Activated T-helper 2 cell treated with anti-CD3 and anti-CD28 coated beads, Interferon-gamma antibody, Interleukin-2, Interleukin-4, amounts not matched to agents 10 μg/mL and 5 μg/mL and 100 μg/mL, durations not matched to agents 14 hours and 24 hours and 36 hours (primary cell): ENCODE measurements at places on chromosomes 7 and 10. TPM values are rescaled to one million over a fixed set of nuclear protein-coding genes. Genes with fewer than 3 reads are reported as not detected.
A peak's percentile ranks its signal among the peaks of the same experiment; 100 is the strongest.

Gene WDR86
- total RNA-seq = not detected in 2 replicates

Gene DKK1
- not detected in 2 replicates for total RNA-seq

Gene TWIST1
- total RNA-seq = 1.2 and 2.2 TPM in 2 replicates

Gene SBDS
- 56.2 and 57.4 TPM in 2 replicates for total RNA-seq

Gene CLEC2L
- total RNA-seq = not detected in 2 replicates

DNA sequence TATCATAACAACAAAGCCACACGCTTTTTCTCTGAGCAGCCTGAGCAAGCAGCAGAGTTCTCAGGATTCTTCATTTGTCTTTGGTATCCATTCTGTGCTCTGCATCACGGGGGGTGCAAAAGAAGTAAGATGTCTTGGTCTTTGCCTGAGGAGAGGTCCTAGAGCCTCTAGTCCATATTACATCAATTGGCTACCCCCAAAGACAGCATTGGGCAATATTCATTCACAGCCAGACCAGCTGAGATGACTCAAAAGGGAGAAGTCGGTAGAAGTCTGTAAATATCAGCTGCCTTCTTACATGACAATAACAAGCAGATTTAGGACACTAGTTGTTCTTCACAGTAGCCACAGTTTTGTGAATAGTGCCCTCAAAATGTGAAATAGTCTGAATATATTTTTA, 66.6 kb downstream of the FZD1 start:
- DNase-seq = no peak
- H3K4me1 ChIP-seq = no peaks in the 10 kb centered on the region
- no peak overlapping the region for H3K4me3 ChIP-seq
- H3K36me3 ChIP-seq = no peaks in the 10 kb centered on the region
- no peaks in the 10 kb centered on the region for H3K27me3 ChIP-seq

GRCh38 chr7:33130184-33130583, 820 bp downstream of the BBS9 start:
- H3K27me3 ChIP-seq = no peaks in the 10 kb centered on the region
- H3K36me3 ChIP-seq = no peaks in the 10 kb centered on the region
- peaks cover 19% of the 10 kb centered on the region for H3K4me1 ChIP-seq
- DNase-seq = no peak
- peak overlapping the region; percentile 96 for H3K4me3 ChIP-seq
- H3K27ac ChIP-seq = peak overlapping the region; percentile 83
